ENCODE measurements at places on chromosomes 5 and 9.

GRCh38 chr9:131633491-131634031, 88.2 kb downstream of the PRRT1B start:
- no peak for DNase-seq

GRCh38 chr9:99628285-99628684, 193.4 kb upstream of the NR4A3 start:
- no peak for DNase-seq

- DNase-seq = no peak
These were observed 25.0 kb upstream of the KIF12 start for GRCh38 chr9:114124138-114124537.

GRCh38 chr5:93294199-93294598, 286.8 kb downstream of the NR2F1-AS1 start:
- DNase-seq = no peak

DNA sequence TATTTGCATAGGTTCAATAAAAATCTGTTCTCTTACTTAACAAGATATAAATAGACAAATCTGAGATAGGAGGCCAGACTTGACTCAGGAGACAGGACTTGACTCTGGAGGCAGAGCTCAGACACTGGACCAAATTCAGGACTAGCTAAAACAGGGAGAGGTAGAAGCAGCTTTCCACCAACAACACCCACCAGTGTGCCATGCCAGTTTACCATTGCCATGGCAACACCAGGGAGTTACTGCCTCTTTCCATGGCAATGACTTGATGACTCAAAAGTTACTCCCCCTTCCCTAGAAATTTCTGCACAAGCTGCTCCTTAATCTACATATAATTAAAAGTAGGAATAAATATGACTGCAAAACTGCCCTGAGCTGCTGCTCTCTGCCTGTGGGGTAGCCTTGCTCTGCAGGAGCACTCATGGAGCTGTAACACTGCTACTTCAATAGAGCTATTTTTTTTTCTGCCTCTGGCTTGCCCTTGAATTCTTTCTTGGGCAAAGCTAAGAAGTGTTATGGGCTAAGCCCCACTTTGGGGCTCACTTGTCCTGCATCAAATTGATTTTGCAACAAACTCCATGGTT, 473.0 kb downstream of the PLK2 start:
- no peak for DNase-seq

DNA sequence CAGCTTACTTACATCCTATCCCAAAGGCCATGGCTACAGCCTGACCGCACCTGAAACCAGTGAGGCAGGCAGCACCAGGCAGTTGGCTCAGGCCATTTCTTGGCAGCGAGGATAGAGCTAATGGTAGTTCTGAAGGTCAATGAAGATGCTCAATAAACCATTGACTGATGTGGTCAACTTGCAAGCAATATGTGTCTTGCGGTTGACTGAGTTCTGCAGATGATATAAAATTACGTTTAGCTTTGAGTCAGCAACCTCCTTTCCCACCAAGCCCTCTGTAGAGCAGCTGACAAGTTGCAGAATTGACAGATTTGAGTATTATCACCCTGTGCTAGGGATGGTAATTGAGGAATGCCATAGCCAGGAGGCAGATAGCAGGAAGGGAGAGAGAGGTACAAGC, 189.0 kb upstream of the PUM3 start:
- no peak for DNase-seq

- DNase-seq = no peak
These were observed 55.8 kb upstream of the ACTBL2 start for GRCh38 chr5:57538341-57538955.

DNA sequence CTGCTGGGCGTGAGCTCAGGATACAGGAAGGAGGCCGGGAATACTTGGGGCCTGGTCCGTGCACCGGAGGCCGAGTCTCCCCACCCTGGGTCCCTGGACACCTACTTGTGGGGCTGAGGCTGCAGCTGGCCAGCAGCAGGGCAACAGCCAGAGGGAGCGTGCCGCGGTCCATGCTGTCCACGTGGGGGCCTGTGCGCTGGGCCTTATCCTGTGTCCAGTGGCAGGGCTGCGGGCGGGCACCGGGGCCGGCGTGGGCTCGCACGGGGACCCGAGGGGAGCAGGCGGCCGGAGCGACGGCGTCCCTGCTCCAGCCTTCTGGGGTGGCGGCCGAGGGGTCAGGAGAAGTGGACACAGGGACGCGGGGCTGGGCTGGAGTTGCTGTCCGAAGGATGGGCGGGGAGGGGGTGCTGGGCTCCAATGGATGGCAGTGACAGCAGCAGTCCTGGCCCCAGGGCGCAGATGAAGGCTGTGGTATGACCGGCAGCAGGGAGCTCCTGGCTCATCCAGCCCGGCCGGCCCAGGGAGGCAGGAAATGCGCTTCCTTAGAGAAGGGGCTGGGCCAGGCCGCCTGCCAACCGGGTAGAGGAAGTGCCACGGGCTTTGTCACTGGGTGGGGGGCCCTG, at the start of gene ENG:
ENG (minus strand) TSS at position 475 of the 623 bp plus-strand sequence; CDS start at position 172, 303 bp downstream.
- DNase-seq = no peak

- no peak for DNase-seq
These were observed 69.3 kb downstream of the AMBP start for GRCh38 chr9:114008667-114009410.

GRCh38 chr9:113261917-113262671, 13.3 kb downstream of the CDC26 start:
- no peak for DNase-seq

DNA sequence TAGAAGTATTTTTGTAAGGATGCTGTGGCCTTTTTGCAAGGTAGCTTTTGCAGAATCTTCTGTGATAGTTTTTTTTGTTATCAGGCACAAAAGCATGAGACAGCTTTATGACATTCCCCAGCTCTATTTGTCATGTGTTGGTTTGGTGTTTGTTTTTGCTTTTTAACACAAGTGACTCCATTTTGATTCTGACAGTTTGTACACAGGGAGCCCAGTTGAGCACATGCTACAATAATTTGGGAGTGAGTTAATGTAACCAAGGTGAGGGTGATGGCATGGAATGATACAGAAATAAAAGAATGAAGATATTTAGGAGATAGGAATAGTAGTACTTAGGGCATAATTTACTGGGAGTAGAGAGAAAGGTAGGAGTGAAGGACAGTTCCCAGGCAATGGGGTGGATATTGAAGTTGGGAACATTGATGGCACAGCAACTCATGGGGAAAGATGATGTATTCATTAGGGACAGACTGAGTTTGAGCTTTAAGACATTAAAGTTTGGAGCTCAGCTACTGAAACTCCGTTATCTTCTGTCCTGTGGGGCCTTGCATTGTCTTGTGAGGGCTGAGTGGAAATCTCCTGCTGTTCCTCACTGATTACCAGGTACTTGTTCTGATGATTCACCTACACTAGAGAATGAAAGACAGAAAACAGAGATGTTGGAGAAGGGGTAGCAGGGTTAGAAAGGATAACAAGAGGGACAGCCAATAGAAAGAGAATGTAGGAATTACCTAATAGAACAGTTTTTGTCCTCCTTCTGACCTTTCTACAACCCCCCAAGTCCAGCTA, 88.3 kb upstream of the CCDC112 start:
- DNase-seq = no peak

GRCh38 chr9:86035827-86036440, 63.4 kb downstream of the GOLM1 start:
- no peak for DNase-seq

DNA sequence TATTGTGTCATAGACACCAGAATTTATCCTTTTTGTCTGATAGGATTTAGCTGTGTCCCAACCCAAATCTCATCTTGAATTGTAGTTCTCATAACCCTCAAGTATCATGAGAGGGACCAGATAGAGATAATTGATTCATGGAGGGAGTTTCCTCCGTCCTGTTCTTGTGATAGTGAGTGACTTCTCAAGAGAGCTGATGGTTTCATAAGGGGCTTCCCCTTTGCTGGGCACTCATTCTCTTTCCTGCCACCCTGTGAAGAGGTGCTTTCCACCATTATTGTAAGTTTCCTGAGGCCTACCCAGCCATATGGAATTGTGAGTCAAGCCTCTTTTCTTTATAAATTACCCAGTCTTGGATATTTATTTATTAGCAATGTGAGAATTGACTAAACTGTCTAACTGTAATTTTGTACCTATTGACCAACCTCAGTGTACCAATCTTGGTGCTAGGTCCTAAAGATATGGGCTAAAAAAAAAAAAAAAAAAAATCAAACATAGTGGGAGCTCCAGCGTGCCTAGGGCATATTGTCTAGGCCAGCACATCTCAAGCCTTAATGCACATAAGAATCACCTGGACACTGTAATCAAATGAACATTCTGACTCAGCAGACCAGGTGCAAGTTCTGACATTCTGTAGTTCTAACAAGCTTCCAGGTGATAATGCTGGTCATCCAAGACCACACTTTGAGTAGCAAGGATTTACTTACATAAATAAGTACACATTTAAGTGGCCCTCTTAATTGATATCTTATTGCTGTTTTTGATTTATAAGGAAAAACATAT, 30.5 kb downstream of the ST8SIA4 start:
- peak; percentile 28 for DNase-seq

- no peak for DNase-seq
These were observed 361.9 kb downstream of the MTRR start for GRCh38 chr5:8230868-8231267.

DNA sequence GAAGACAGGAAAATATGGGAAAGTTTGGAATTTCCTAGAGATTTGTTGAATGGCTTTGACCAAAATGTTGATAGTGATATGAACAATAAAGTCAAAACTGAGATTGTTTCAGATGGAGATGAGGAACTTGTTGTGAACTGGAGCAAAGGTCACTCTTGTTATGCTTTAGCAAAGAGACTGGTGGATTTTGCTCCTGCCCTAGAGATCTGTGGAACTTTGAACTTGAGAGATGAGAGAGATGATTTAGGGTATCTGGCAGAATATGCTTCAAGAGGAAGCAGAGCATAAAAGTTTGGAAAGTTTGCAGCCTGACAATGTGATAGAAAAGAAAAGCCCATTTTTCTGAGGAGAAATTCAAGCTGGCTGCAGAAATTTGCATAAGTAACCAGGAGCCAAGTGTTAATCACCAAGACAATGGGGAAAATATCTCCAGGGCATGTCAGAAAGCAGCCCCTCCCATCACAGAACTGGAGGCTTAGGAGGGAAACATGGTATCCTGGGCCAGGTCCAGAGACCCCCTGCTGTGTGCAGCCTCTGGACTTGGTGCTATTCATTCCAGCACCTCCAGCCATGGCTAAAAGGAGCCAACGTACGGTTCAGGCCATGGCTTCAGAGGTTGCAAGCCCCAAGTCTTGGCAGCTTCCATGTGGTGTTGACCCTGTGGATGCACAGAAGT, 114.3 kb upstream of the STARD4 start:
- no peak for DNase-seq

DNA sequence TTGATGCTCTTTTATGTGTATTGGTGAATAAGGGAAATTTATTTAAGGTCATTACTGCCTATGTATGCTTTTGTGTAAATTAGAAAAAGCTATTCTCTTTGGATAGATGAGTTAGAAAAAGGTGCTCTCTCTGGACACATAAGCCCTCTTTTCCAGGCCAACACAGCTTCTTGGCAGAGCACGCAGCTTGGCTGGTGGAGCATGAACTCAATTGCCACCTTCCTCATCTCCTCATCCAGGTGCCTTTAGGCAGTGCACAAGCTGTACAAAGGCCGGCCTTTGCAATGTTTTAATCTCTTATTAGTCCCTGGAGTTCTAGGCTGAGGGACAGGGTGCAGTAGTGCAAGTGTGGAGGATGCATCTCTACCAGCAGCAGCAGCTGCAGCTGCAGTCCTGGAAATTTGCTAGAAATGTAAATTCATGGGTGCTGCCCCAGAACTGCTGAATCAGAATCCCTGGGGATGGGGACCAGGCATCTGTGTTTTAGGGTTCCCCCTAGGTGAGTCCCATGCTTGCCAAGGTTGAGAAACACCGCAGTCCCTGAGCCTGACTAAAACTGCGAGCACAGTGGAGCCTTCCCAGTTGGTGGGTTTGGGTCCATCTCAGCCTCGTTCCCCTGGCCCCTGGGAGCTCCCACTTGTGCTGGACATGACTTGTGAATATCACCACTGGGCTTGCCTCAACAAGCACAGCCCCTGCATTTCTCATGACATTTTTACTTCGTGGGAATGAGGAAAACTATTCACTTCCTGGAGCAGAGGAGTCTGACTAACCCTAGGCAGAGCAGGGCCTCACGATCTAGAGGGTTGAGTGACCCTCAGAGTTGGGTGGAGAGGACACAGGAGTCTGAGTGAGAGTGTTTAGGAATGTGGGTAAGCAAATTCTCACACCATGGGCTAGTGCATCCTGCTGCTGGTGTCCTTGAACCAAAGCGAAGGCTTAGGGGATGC, 272.3 kb downstream of the ZSWIM6 start:
- DNase-seq = no peak

GRCh38 chr5:125489146-125489545, 742.7 kb upstream of the ZNF608 start:
- DNase-seq = no peak

GRCh38 chr9:73118286-73118685, 33.4 kb upstream of the ANXA1 start:
- DNase-seq = no peak

GRCh38 chr5:63240063-63240755, 661.6 kb downstream of the LRRC70 start:
- DNase-seq = no peak

DNA sequence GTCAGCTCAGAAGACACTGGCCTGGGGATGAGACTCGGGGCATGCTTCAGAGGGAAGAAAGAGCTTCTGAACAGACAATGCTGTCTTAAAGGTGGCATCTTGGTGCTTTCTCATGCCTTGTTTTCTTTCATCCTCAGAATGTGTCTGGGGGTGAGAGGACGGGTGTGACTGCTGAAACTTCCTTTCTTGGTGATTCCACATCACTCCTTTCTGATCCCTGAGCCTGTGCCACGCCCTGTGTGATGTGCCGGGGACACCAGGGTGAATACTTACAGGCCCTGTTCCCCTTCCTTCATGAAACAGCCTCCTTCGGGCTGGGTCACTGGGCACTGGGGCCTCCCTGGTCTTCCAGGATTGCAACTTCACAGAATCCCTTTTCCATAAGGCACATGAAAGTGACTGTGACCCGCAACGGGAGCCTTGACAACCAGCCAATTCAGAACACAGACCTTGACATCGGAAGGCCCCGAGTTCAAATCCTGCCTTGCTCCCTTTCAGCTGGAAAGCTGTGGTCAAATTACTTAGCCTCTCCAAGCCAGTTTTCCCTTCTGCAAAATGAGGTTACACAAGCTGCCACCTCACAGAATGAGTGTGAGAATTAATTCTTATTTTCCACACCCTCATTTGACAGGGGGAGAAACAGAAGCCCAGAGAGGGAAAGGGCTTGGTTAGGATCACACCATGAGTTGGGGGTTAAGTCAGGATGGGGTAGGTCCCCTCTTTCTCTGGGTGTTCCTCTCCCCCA, 44.1 kb upstream of the IL17B start:
- DNase-seq = no peak

Data from CD4-positive, alpha-beta T cell treated with Interleukin-17A for 1 hour (primary cell).